Neural crest cell (in vitro differentiated cells): ENCODE measurements at places on chromosomes 3 and 15.

GRCh38 chr3:152713989-152714388, 120.9 kb upstream of the P2RY1 start:
- DNase-seq: no peak

DNA sequence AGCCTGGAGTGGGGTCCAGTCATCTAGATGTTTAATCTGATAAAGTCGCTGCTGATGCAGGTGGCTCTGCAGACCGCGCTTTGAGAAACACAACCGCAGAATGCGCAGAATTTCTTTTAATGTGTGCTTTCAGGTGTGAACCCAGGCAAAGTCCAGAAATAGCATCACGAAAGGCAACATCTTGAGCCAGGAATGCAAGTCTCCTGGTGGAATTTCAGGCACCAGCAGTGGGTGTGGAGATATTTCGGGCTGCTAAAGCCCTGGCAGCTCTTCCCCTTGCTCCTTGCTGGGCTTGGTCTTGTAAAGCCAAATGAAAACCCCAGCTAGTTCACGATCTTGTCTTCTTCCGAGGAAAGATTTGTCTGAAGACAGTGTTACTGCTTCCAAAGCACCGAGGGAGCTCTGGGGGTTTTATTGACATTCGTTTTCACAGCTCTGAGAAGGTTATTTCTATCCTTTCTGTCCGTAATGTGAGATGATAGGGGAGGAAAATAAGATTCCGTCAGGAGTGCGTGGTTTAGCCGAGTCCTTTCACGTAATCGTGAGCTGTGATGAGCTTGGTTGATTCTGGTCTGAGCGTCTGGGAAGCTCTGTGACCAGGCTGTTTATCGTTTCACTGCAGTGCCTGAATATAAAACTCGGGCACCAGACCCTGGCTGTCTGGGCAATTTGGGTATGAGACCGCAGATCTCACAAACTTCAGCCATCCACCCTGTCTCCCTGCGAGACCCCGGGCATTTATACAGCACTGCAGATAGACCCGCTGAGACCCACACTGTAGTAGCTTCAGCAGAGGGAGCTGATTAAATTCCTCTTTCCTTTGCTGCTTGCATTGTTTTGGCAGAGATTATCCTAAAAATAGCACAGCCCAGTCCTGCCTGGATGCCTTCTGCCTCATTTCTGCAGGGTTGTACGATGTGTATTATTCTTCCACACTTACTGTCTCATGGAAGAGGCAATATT, 67.0 kb upstream of the SLC25A26 start:
- no peak for DNase-seq

- no peak for DNase-seq
Measured at GRCh38 chr15:39585389-39585841, 4.5 kb downstream of the THBS1 start.

- no peak for DNase-seq
Measured at GRCh38 chr15:68616397-68616796, 37.6 kb downstream of the CORO2B start.

DNA sequence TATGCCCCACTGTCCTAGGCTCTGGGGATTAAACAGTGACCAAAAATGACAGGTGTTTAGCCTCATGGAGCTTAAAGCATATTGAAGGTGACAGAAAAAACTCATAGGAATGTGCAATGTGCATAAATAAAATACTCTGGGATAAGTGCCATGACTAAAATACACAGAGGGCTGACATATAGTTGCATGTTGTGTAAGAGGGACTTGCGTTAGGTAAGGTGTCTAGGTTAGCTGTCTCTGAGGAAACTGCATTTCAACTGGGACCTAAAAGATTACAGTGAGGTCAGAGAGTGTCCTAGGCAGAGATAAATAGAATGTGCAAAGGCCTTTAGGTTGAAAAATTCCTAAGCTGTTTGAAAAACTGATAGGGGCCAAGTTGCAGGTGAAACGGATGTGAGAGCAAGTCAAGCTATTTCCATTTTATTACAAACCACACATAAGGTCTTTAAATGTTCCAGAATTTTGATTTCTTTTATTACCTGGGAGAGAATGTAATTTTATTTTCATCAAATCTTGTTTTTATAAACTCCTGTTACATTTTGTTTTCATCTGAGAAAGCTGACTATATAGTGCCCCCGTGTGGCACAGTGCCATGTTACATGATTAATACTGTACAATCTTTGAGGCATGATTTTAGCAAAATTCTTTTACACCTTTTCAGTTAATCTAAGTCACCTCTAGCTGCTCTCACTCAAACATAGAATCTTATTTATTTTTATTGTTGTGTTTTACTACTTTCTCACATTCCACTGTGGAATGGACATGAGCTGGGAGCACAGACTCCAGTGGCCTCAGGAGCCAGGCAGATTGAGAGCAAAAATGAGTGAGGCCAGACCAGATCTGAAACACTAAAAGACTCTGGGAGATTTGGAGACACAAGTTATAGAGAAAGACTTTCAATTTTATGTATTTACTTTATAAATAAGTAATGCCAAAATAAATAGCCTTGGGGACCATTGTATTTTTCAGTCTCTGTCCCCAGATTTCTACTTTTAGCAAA, 259.6 kb upstream of the ZNF717 start:
- DNase-seq: peak; percentile 42

- no peak for DNase-seq
Measured at GRCh38 chr3:169667166-169668071, 3.9 kb upstream of the MECOM start.

DNA sequence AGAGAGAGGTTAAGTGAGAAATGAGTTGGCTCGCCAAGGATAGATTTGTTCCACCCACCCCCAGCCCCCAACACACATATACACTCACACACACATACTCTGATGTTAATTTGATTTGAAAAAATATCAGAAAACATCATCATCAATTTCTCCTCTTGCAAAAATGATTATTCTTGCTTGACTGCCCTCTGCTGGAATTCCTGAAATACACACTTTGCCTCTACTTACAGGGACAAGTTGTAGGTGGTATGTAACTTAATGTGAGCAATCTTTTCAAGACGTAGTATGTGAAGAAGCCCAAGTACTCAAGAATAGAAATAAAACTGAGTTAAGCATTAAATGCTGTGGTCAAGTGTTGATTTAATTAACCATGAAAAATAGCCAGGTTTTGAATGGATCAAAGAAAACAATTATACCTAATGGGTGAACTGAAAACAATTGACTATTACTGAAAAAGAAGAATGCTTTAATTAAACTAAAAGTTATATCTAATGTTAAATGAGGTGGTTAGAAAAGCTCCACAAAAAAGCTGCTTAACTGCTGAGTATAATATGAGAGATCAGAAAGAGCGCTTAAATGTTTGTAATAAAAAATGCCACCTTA, 46.6 kb upstream of the MDFIC2 start:
- DNase-seq: peak; percentile 16

- no peak for DNase-seq
Measured at GRCh38 chr15:61038387-61038786, 190.7 kb downstream of the RORA start.

GRCh38 chr3:109057056-109057455, 60.9 kb downstream of the MORC1 start:
- no peak for DNase-seq

GRCh38 chr3:30581067-30581585, 25.3 kb upstream of the TGFBR2 start:
- no peak for DNase-seq

DNA sequence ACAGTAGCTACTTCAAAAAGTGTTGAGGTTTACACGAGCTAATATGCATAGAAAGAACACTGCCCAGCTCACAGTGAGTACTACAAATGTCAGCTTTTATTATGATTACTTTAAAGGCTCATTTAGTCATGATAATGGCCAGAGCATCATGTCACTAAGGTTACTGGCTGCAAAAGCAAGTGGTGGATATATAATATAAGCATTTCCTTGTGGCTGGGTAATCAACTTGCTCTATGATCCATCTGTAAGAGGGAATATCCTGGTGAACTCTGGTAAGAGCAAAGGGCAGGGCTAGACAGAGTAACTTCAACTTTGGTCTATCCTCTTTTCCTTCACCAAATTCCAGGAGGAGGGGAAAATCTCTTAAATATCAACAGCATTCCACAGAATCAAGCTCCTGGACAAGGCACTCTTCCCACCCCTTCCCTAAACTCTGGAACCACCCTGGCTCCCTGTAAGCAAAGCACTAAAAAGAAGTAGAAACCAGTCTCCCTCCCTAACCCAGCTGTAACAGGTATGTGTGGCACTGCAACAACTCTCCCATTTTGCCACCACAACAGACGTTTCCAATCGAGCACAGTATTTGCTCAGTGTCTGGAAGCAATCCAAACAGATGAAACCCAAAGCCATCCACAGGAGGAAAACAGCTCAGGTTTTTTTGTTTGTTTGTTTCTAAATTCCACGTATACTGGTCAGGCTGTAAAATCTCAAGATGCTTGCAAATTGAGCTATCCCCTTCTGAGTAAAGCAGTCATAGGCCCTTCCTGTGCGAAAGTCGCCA, 13.4 kb downstream of the B4GALT4 start:
- no peak for DNase-seq
